ENCODE measurements at places on chromosomes 16 and 17.

GRCh38 chr16:60989592-60989991 is 1046.6 kb downstream of the CDH8 start:
- no peak for DNase-seq

GRCh38 chr17:19513897-19514488 is 19.7 kb upstream of the SLC47A1 start:
- peak; percentile 71 for DNase-seq

DNA sequence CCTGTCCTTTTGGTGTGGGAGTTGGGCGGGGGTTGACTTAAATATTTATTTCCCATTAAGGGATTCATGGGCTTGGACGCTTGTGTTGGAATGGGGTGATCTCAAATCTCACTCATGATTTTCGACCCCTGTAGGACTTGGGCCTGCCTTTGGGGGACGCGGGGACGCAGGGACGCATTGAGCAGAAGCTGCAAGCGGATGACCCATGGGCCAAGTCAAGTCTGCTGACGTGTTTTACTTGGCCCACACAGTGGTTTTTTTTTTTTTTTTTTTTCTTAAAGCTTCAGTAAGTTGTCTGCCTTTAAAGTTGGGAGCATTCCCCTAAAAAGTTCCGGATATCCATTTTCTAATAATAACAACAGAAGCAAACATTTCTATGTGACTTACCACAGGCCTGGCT is 28.9 kb downstream of the CMIP start:
- no peak for DNase-seq

- no peak for DNase-seq
Measured at GRCh38 chr17:41009301-41009760, 403 bp upstream of the KRTAP3-1 start.

DNA sequence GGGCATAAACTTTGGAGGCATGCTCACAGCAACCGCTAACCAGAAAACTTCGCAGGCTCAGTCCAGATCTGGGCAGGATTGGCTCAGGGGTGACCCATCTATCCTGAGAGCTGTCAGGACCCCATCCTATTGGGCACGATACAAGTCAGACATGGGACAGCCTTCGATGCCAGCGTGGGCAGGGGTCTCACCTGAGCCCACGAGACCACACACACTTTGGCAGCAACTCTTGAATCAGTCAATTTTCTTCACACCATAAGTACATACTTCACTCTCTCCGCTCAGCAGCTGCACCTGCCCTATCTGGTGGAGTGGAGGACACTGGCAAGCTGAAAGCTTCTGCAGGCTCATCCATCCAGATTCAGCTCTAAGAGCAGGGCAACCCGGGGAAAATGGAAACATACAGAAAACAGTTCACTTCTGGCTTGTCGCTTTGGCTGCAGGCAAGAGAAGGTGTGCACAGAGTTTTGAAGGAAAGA is 48.3 kb downstream of the ZFHX3 start:
- DNase-seq = no peak

- no peak for DNase-seq
Measured at GRCh38 chr17:1022278-1023024, 25.5 kb downstream of the TIMM22 start.

DNA sequence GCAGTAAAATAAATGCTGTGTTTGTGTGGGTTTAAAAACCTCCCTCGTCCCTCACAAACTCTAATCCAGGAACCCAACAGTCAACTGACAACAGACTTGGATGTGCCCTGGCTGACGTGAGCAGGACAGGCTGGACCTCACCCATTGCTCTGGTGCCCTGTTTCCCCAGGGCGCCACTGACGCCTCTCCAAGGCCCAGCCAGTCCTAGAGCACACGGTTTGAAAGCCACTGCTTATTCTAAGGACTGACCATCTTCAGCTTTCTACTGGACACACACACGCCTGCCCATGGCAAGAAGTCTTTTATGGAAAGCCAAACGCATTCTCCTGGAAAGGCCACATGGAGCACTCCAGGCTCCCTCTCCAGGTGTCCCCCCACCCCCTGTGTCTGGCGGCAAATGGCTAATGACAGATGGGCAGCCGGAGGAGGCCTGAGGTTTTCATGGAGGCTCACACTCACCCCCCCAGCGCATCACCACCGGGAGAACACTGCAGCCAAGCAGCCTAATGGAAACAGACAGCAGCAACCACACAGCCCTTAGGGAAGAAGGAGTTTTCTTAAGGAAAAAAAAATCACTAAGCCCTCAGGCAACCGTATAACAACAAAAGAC is 319.2 kb downstream of the SOX9 start:
- no peak for DNase-seq

DNA sequence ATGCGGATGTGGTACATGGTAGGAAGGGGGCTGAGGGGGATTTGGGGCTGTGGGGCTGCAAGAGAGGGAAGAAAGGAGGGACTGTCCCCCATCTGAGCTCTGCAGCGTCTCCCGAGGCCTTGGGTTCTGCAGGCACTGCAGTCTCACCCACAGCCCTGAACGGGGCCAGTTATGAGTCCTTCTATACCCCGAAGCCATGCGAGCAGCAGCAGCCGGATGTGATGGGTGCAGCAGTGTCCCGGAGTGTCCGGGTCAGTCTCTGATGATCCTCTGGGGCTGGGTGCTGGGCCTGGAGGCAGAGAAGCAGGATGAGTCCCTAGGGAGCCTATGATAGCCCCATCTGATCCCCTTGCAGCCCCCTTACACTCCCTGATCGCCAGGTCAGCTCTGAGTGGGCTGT is 41.5 kb downstream of the CPNE2 start:
- DNase-seq = no peak

DNA sequence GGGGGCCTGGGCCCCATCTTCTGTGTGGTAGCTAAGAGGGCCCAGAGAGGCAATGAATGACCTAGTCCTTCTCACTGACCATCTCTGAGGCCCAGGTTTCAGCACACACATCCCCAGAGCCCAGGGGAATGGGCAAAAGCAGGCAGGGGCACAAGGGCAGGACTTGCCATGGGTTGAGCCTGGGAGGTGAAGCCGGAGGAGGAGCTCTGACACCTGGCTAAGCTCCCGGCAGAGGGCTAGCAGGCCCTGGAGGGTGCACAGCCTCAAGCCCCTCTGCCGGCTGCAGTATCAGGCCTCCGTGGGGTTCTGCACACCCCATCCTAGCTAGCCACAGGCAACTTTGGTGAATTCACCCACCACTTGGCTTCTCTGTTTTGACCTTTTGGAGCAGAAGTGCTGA is 5.3 kb downstream of the SRCIN1 start:
- DNase-seq = no peak

- DNase-seq = peak; percentile 97
Measured at GRCh38 chr17:68035131-68035522, 408 bp upstream of the KPNA2 start.

DNA sequence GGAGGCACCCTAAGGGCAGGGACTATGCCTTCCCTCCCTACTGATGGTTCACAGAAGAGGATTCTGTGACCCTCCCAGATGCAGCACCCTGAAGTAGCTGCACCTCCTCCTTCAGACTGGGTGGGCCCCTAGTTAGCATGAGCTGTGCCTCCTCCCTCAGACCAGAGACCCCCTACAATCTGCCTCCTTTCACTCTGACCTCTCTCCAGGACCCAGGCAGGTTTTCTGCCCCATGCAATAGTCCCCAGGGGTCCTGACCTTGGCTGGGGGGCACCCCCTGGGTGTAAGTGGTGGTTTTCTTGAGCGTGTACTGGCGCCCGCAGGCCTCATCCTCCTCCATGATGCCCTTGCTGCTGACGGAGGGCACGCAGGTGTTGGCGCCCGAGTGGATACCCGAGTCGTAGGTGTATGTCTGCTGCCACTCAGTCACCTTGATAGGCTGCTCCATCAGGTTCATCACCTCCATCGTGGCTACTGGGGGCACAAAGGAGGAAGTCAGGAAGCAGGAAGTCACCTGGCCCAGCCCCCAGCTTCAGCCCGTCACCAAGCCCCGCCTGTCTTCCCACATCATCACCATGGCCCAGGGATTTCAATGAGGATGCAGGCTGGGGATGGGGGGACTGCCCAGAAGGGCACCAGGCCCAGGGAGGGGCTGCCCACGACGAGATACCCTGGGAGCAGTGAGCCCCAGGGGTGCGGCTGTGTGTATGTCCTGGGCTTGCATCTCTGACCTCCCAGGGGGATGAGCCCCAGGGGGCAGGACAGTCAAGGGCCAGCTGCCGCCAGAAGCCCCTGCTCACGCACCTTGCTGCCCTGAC is 14.9 kb downstream of the JUP start:
- no peak for DNase-seq

DNA sequence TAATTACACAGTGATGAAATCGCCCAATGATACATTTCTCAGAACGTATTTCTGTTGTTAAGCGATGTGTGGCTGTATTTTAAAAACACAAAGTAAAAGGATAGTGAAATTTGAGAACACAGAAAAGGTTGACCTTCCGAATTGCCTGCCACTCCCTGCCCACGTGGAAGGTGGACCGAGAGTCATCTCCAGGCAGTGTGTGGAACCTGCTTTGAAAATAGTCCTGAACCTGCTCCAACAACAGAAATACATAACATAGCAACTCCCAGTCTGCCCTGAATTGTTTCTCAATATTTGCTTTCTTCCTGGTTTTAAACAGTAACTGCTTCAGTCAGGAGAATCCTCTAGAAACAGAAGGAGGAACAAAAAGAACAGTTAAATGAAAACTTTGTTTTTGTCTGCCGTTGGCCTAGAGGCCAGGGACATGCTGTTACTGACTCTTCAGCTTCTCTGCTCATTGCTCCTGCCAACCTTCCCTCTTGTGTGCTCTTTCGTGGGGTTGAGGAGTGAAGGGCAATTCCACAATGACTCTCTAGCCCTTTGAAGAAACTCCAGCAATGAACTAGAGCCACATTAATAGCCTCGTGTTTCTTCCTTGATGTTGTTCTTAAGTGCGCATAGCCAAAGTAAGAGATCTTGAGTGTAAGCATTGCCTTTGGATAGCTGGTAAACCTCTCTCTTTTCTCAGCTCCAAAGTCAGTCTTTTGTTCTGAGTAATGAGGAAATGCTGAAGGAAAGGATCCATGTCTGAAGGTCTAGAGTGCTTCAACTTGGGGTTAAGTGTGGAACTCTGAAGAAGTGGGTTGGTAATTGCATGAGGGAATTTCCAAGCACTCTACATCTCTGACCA is 452.5 kb upstream of the CCL2 start:
- DNase-seq = no peak

DNA sequence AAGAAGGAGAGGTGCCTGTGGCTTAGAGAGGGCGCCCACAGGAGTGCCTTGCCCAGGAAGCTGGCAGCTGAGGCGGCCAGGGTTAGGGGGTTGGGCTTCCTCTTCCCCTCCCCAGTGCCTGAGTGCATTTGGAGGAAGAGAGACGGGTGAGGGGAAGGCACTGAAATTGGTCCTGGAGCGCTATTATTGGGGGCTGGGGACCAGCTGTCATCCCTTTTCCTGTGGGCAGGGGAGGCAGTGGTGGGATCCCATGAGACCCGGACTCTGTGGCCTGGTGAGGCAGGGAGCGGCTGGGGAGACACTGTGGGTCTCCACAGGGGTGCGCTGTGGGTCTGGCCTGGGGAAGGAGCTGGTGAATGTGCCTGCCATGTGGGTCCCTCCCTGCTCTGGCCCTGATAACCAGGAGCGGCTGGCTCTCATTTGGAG is 259.7 kb downstream of the SEC14L1 start:
- DNase-seq = peak; percentile 89

DNA sequence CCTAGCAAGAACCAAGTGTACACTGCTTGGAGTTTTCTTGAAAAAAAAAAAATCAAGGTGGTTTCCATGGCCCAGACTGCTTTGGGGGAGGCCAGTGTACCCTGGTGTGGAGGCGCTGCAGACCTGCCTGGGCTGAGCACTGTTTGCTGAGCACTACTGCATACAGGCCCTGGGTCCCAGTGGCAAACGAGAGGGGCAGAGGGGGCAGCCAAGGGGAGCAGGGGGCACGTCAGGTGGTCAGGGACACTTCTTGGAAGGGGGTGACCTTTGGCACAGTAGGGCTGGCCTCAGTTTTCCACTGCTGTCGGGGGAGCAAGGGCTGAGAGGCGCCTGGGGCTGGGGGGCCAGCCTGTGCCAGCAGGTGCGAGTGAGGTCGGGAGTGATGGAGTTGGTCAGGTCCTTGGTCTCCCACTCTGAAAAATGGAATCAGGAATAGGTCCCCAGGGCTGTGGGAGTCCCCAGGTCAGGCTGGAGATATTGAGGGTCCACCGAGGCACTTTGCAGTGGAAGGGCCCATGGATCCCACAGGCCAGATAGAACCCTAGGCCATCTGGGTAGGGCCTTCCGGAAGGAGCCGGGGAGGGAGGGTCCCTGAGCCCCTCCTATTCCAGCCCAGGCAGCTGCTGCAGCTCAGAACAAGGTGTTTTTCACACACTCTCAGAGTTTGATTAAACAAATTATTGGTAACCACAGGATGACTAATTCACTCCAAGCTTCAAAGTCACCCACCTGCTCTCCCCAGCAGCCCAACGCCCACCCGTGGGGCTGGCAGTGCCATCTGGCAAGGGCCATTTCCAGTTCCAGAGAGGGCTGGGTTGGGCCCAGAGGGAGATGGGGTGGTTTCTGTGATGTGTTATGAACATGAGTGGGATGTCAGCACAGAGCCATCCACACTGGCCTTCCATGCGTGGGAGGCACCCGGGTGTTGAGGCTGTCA is 3.5 kb downstream of the ZFPM1 start:
- peak; percentile 83 for DNase-seq

- no peak for DNase-seq
Measured at GRCh38 chr16:11977376-11978041, 975 bp downstream of the SNX29 start.

DNA sequence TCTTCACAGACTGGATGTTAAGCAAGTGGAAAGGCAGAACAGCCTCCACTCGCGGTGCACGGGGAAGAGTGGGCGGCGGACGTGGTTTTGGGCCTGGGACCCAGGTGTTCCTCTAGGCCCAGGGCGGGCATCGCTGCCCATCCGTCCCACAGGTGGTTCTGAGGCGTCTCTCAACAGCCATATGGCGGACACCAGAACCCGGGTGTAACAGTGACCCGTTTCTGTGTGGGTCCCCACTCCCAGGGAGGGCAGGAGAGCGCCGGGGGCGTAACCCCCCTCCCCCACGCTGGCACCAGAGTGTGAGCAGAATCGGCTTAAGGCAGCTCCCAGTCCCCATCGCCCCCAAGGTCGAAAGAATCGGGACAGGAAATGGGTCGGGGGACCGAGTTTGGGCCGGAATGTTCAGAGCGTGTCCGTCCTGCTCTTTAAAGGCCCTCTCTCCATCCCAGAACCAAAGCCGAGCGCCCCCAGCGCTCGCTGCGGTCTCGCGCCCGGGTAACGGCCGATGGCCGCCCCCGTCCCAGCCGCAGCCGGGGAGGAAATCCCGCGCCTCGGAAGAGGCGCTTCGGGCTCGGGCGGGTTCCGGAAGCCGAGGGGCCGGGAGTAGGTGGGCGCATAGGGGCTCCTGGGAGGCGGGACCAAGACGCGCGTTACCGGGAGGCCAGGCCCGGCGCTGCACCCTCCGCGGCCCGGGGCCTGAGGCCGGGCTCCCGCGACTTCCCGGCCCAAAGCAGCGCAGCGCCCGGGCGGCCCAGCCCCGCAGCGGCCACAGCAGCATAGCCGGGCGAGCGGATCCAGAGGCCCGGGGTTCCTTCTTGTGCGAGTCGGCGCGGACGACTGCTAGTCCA is at the start of gene TK2:
TK2 (minus strand) TSS at position 839 of the 848 bp plus-strand sequence; CDS start at position 778, 61 bp downstream.
- DNase-seq = peak; percentile 84

GRCh38 chr16:57571098-57571497 is 28.7 kb downstream of the ADGRG5 start:
- no peak for DNase-seq

GRCh38 chr17:47987240-47987835 is 16.4 kb downstream of the CDK5RAP3 start:
- no peak for DNase-seq

All from stimulated activated CD4-positive, alpha-beta T cell treated with anti-CD3 and anti-CD28 coated beads, Interleukin-15, amount 100 ng/mL, for 24 hours (primary cell).